ENCODE measurements at places on chromosomes 7 and 10.

GRCh38 chr10:26939290-26939961 lies 78.7 kb upstream of the ABI1 start:
- DNase-seq: no peak

GRCh38 chr7:115851291-115851690 lies 179.3 kb downstream of the TFEC start:
- peak; percentile 54 for DNase-seq

GRCh38 chr7:75711656-75712514 lies 26.9 kb downstream of the HIP1 start:
- no peak for DNase-seq

- DNase-seq: no peak
Measured at GRCh38 chr7:134533288-134533771, 6.0 kb downstream of the AKR1B10 start.

DNA sequence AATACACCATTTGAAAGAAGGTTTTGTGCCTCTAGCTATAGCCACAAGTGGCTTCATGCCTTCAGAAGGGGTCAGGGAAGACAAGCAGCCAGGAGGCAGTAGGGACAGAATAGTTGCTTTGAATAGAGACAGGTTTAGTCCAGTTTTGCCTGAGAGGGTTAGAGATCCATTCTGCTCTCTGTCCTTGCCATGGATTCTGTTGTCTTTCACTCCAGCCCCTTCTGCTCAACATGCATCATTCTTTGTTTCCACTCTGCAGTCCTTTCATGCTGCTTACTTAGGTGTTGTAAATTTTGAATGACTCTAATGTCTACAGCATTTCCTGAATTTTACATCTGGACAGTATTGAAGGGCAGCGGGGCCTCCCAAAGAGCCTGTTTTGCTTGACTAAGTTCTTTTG lies 60.3 kb downstream of the CNTNAP2 start:
- no peak for DNase-seq

GRCh38 chr10:129949891-129950291 lies 14.2 kb downstream of the EBF3 start:
- DNase-seq: no peak

DNA sequence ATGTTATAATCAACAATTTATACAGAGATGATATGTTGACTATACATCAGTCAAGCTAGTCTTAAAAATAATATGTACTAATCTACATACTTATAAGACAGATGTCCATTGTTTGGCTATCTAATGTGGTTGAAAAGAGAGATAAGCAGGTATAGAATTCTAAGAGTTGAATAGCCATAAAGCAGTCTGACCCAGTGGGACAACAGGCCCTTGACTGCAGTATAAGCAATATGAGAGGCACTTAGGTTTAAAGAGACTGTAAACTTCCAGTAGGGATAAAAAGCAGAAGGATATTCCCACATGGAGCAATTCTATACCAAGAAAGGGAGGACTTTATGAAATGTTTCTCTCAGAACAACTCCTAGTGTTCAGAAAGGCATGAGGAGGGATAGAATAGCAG lies 139.3 kb downstream of the ELAPOR2 start:
- DNase-seq: no peak

- DNase-seq: no peak
Measured at GRCh38 chr10:76133597-76134255, 702.3 kb downstream of the LRMDA start.

DNA sequence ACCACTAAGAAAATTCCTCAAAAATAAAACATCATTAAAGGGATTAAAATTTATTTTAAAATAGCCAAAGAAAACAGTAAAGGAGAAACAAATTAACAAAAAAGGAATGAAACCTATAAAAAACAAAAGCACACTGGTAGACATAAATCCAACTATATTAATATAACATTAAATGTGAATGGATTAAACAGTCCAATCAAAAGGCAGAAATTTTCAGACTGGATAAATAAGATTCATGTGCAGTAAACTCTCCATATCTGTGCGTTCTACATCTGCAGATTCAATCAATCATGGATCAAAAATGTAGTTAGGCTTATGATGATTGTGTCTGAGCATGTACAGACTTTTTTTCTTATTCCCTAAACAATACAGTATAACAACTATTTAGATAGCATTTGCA lies 42.6 kb downstream of the ZNF518A start:
- no peak for DNase-seq

DNA sequence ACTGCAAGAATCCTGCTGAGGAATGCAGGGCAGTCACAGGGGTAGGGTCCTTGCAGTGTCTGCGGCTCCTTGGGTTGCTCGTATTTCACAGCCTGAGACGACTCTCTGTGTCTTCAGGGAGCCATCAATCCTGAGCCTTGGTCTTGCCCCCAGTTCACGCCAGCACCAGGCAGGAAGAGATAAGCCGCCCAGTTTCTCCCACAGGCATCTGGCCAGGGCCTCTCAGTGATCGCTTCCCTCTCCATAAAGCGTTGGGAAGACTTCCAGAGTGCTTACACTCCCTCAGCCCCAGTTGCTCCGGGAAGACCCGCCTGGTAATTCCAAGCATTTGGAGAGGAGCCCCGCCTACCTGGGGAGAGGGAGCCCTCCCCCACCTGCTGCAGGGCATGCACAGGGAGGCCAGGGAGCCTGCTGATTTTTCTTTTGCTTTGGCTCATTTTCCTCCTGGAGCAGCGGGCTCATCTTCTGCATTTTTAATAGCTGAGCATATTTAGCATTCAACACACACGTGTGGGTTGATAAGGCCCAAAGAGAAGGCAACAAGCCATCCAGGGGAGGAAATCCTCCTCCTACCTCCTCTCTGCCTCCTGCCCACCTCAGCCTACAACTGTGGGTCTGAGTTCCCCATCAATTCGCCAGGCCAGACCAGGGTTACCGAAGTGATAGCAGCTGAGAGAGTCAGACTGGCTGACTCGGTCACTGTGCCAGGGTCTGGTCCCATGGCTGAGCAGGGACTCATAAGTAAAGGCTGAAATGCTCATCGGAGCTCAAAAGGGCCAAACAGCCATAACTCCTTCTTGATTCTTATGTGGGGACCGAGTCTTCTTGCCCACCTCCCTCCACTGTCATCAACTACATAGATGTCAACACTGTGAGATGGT lies 74.4 kb upstream of the EFCAB10 start:
- DNase-seq: peak; percentile 80

DNA sequence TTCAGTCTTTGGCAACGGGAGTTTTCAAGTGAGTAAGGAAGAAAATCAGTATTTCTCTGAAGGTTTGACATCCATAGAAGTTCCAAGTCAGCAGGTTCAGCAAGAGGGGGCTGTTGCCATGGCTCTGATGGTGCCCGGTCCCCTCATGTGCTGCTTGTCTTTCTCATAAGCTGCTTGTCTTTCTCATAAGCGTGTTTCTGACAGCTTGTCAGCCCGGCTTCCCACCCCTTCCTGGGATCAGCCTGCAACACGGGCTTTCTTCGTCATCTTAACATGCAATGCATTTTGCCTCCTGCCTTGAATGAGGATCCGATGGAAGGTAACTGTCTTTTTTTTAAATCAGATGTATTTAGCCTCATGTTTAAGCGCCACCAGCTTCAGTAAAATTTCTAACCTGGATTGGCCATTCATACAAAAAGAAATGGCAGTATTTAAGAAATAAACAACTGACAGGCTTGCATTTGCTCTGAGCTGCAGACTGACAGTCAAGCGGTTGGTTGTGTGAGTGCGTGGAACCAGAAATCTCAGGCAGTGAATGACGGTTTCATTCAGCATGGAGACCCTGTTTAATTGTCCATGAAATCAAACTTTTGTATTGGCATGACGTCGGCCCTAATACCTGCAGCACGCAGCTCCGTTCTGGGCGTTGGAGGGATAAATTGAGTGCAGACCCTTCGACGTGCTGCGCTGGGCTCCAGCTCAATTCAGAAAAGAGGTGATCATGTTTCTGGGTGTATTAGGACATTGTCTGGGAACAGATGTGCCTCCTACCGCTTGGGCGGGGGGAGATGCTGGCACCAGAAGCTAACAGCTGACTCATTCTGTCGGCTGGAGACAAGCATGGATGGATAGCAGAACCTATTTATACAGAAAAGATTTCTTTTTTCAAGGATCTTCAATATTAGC lies 454.7 kb upstream of the FOXK1 start:
- no peak for DNase-seq

- DNase-seq: no peak
Measured at GRCh38 chr10:35659456-35659855, 17.4 kb upstream of the FZD8 start.

DNA sequence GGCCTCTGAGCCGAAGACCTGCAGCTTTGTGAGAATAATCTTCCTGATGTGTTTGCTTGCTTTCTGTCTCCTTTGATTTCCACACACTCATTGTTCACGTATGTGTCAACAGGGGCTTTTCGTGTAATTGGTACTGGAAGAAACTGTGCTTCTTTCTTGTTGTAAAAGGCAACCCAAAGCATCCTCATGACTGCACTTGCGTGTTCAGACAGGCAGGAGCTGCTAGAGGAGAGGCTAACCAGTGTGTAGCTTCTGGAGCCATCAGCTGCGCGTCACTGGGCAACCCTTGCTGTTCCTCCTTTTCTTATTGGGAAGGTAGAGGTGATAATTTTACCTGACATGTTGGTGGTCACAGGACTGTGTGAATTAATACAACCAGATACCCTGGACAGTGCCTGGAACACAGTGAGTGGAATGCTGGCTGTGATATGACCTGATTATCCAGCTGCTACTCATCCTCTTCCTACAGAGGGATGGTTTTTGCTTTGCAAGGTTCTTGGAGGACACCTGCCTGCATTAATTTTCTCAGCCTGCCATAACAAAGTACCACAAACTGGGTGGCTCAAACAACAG lies 213.0 kb downstream of the ABCA13 start:
- DNase-seq: no peak

DNA sequence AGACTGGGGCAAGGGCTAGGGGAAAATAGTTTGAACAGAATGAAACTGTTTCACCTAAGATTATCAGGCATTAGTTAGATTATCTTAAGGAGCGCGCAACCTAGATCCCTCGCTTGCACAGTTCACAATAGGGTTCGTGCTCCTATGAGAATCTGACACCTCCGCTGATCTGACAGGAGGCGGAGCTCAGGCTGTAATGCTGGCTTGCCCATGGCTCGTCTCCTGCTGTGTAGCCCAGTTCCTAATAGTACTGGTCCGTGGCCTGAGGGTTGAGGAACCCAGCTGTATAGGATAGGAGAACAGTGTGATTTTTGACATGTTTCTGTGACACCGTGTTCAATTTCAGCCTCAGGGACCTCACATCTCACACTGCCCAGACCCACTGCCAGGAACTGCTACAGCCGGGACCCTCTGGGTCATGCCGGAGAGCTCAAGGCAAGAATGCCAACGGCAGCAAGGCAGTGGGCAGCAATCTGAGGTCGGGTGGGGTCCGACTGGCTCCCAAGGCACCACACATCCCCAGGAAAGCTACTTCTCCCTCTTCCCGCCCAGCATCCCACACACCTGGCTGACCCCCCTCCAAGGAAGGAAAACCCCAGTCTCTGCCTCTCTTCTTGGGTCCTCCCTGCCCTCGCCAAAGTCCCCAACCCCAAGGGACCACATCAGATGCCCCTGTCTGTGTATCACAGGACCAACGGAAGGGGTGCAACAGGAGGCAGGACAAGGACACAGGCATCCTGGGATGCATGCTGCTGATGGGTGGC lies 31.7 kb downstream of the CAMK2B start:
- DNase-seq: no peak

- DNase-seq: no peak
Measured at GRCh38 chr10:12448340-12448728, 99.0 kb downstream of the CAMK1D start.

DNA sequence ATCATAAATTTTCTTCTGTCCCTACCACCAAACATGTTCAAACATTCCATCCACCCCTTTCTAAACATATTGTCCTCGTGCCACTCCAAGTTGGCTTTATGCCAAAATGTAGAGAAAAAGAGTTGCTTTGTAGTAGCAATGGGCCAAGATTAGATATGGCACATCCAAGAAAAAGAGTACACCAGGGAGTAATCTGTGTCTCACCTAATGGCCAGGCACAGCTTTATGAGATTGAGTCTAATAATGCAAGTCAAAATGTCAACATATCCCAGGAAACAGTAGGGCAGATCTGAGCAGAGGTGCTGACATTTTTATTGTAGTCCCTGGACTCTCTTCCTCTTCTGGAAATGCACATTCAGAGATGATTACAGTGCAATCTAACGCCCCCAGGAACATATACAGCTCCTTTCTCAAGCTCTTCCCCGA lies 5.7 kb upstream of the OR6V1 start:
- DNase-seq: no peak

Measured in NT2/D1 (cell line).